ENCODE measurements at places on chromosomes 12 and 14.

- DNase-seq = no peak
Observed at GRCh38 chr12:23028158-23028802, 403.3 kb downstream of the ETNK1 start.

GRCh38 chr12:64679487-64680001 is 69.2 kb downstream of the RASSF3 start:
- no peak for DNase-seq

DNA sequence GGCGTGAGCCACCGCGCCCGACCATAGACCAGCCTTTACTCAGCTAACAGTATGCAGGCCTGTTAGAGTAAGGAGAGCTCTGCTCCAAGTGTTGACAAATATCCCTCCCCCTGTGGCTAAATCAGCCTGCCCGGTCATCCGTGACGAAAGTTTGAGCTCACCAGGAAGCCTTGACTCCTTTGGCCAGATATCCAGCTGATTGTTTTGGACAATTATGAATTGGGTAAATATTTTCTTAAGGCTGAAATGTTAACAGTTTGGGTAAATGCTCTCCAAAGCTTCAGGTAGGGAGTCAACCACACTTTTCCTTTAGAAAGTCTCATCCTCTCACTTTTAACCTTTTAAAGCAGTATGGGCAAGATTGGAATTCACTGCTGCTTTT is 157.9 kb downstream of the PAWR start:
- DNase-seq = no peak

- no peak for DNase-seq
Observed at GRCh38 chr14:78253986-78254385, 83.8 kb downstream of the NRXN3 start.

- DNase-seq = no peak
Observed at GRCh38 chr12:38113991-38114390, 202.6 kb upstream of the ALG10B start.
